ENCODE measurements at places on chromosomes 2 and 18.

DNA sequence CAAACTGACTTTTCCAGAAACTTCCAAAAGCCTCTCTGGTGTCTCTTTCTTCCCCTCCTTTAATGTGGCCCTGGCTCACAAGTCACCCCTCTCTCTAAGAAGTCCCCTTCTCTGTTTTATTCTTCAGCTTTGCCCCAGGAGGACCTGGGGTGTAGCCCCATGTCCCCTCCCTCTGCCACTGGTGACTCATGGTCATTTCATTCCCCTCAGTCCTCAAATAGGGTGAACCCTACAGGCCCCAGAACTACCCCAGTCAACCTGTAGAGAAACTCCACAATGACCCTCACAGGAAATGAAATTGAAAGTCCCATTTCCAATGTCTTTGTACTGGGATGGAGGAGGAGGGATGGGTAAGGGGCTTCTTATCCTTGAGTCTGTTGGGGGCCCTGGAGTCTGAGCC is 6.2 kb upstream of the SPEG start:
- no peak for DNase-seq

GRCh38 chr2:177550264-177551200 is 158.0 kb downstream of the AGPS start:
- no peak for DNase-seq

GRCh38 chr2:215368493-215368809 is 56.6 kb downstream of the ATIC start:
- DNase-seq, result no peak

GRCh38 chr2:207143215-207144172 is 22.3 kb downstream of the KLF7 start:
- peak; percentile 84 for DNase-seq

GRCh38 chr2:64524604-64525316 is 632 bp downstream of the AFTPH start:
- peak; percentile 22 for DNase-seq

DNA sequence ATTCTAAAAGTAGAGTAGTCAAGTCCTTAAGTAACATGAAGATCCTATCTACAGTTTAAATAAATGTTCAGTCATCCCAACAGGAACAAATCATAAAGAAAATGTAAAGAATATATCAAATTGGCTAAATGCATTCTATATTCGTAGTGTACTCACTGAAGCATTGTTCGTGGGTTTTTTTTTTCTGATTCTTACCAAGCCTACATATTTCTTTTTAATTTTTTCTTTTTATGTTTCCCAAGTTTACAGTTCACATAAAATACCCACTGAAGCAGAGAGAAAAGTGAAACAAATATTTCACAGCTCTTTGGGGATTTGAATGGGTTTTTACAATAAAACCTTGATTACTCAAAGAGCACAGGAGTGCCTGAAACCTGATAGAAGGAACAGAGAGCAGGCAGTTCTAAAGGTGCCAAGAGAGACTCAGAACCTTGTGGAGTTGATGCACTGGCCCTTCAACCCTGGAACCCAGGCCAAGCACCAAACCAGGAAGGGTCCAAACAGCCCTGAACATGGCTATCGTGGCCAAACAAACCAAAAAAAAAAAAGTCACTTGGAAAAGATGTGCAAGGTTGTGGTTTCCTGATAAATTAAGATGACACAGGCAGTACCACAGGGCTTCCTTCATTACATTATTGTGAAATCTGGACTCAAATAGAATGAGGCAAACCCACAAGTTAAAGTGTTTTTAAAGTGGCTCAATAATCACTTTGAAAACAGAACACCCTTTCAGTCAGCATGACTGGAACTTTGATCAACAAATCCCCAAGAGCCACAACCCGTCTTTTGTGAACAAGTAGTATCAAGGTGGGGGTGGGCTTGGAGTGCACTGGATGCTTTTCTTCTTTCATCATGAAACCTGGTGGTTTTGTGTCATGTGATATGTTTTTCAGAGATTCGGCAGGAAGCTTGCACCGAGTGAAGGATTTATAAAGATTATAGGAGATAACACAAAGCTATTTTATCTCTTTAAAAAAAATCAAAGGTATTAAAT is 245.0 kb upstream of the FN1 start:
- no peak for DNase-seq

DNA sequence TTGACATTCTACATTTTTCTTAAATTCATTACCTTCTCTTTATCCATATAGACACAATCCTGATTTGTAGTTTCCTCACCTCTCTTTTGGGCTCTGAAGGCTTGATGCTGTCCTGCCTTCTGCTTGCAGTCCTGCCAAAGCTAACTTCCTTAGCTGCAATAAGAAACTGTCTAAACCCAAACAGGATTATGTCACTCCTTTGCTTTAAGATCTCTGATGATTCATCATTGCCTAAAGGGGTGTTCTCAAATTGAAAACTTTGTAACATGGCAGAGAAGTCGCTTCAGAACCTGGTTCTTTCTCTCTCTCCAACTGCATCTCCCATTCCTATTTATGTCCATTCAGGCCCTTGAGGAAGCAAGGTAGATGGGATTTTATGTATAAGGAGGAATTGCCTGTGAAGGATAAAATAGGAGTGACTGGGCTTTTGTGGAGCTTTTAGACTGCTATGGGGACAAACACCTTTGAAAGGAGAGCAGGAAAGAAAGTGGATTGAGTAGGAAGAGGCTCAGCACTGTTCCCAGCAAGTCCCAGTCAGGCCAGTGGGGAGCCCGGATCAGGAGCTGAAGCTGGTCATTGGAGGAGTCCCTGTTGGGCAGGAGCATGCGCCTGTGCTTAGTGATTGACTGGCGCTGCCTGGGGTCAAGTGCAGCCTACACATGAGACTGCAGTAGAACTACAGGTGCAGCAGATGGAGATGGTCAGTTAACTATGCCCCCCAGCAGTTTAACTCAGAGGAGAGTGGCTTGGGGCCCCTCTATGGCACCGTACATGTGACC is 390.6 kb downstream of the CTNNA2 start:
- DNase-seq, result no peak

DNA sequence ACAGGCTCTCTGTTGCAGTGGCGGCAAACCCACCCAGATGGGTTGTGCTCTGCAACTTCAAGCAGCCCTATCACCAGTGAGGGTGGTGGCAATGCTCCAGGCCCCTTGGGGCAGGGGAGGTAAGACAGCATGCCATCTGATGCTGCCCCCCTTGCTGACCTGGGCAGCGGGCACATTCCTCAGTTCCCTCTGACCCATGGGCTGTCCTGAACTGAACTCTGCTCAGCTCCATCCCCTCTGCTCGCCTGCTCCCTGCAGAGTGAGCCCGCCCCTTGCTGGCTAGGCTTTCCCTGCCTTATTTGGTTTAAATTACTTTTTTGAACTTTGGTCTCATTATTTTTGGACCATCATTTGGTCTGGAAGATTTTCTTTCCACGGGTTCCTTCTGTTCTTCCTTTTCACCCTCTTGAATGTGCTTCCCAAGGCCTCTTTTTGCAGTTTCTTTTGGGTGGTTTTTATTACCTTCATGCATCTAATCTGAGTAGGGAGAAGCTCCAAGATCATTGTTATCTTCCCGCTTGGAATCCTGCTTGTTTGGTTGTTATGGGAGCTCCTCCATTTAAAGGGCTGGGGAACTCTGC is 565.4 kb downstream of the TNS1 start:
- no peak for DNase-seq

DNA sequence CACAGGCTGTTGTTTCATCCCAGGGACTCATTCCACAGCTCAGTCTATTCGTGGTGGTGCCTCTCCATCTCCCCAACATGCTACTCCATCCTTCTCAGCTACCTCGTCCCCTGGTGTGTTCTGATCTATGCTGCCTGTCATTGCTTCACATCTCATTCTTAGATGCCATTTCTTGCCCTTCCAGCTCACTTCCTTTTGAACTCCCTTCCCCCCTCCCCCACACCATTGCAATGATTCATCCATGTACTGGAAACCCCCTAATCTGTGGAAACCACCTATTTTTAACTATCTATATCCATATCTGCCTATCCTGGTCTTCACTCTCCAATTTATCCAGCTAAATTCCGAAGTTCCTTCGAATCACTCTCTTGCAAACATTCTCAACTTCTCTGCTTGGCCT is 65.7 kb upstream of the PARD3B start:
- no peak for DNase-seq

DNA sequence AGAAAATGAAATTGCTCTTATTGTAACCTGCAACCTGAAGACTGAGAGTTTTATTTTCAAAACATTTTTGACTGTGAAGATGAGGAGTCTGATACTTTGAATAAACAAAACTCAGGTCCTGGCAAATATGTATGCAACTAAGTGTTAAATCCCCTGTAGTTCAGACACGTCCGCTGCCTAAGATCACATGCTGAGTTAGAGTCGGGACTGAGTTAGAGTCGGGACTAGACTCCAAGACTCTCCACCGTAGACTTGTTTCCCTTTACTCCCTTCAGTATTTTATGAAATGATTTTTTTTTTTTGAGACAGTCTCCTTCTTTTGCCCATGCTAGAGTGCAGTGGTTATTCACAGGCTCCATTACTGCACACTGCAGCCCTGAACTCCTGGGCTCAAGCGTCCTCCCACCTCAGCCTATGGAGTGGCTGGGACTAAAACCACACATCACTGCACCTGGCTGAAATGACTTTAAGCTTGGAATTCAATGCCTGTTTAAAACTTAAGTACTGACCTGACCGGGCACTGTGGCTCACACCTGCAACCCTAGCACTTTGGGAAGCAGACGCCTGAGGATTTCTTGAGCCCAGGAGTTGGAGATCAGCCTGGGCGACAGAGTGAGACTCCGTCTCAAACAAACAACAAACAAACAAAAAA is 28.0 kb upstream of the PMAIP1 start:
- no peak for DNase-seq

DNA sequence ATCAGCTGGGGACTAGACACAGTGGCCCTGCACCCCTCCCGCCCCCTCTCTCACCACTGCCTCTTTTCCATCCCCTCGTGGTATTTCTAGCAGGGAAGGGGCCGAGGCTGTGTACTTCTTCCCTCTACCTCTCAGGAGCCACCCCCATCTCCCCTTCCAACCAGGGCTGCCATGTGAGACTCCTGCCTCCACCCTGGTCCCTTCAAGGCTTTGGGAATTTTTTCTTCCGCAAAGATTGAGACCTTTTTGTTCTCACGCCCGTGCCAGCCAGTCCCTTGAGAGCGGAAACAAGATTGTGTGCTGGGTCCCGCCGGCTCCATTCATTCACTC is 39.1 kb downstream of the LPIN1 start:
- DNase-seq, result peak; percentile 57

- peak; percentile 49 for DNase-seq
These were observed 1.6 kb upstream of the EPC2 start for GRCh38 chr2:148642891-148643416.

DNA sequence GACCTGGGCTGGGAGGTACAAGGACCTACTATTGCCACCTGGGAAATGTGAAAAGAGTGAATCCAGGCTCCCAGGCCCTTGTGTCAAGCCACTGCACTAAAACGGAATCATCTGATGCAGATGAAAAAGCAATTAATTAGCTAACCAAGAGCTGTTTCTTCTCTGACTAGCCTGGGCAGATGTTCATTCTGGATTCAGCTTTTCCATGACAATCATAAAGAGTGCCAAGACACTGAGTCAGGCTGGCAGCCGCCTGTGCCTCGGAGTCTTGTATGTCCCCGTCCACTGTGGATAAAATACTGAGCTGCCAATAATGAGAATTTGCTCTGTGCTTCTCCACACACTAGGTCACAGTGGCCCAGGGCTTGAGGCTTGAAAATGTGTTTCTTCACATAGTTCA is 21.7 kb upstream of the LCLAT1 start:
- peak; percentile 95 for DNase-seq

GRCh38 chr18:77811503-77811902 is 561.9 kb downstream of the GALR1 start:
- no peak for DNase-seq

DNA sequence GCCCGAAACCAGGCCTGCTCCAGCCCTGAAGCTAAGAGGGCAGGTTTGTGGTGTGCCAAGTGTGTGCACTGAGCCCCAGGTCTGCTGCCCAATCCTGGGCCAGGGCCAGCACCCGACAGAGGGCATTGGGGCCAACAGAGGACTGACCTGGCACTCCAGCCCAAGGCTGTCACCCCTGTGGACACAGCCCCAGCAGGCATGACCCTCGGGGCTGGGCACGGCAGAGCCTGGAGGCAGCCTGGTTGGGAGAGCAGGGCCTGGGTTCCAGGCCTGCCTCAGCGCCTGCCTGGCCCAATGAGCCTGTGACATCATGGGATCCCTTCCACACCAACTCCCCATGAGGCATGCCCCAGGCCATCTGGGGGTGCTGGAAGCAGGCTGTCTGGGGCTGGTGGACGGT is 10.8 kb upstream of the SNED1 start:
- no peak for DNase-seq

- DNase-seq, result no peak
These were observed 980.1 kb upstream of the POU3F3 start for GRCh38 chr2:103873716-103874351.

DNA sequence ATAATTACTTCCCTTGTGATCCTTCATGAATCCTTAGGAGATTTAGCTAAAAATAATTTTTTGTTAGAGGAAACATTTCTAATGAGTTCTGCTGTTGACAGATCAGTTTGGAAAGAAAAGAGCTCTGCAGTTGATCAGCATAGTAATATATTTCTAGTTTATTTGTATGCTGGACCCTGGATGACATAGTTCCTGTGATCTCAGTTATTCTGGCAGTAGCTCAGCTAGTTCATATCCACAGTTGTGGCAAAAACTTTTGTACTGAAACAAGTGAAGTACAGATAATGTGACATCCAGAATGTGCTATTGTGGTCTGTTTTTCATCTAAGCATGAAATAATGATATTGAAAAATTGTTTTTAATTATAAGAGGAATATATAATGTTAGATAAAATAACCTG is 33.7 kb downstream of the ABI2 start:
- DNase-seq, result no peak

- DNase-seq, result no peak
These were observed 89.9 kb downstream of the UBE2E3 start for GRCh38 chr2:181070119-181070835.

DNA sequence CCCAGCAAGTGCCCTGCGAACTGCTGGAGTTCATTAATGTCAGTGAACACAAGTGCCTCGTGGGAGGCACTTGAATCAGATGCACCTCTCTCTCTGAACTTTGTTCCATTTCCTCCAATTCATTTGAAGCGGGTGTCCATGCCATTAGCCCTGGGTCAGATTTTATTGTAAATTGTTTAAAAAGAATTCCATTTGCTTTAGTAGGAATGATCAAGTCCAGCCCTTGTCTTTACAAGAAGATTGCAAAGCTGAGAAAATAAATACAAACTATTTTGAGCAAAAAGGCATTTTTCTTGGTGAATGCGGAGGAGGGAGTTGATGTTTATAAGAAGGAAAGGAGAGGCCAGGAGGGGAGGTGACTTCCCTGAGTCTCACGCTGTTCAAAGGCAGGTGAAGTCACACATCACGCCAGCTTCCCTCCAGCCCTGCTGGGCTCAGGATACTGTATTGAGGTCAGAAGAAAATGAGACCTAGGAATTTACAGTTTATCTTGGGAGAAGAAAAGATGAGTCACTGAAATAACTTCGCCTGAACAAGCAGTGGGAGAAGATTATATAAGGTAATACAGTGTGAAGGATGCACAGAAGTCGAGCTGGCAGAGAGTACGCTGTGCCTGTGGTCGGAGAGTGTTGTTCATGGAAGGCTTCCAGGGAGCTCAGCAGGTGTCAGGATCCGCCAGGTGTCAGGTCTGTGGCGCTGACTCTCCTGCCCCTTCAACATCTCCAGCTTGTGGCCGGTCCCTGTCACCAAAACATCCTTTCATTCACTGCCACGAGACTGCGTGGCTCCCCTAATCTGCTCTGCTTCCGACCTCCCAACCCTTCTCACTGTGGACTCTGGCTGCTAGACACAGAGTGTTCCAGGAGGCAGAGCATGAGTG is 36.5 kb downstream of the EFR3B start:
- DNase-seq, result no peak

Data from lower leg skin (tissue), 4 donors.